Gastrocnemius medialis (tissue), 4 donors: ENCODE measurements at places on chromosomes 12 and 14. TPM values are rescaled to one million over a fixed set of nuclear protein-coding genes. Genes with fewer than 3 reads are reported as not detected.

DNA sequence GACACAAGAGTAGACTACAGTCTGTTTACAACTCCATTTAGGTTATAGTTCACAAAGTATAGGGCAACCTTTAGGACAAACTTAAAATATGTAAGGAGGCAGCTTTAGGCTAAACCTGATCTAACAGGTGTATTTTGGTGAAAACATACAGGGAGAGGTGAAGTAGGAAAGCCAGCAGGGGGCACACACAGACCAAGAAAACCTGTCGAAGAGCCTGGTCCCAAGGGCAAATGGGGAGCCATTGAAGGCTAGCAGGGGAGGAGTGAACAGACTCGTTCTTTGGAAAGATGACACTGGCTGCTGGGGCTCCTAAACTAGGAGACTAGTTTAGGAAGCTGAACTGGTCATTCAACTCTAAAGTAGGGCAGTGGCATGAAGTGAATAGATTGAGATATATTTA lies 138.8 kb upstream of the WSCD2 start:
- no peak overlapping the region for H3K27ac ChIP-seq
- H3K4me1 ChIP-seq, result no peaks in the 10 kb centered on the region
- no peaks in the 10 kb centered on the region for H3K36me3 ChIP-seq
- no peak overlapping the region for H3K4me3 ChIP-seq
- H3K27me3 ChIP-seq, result no peaks in the 10 kb centered on the region

- no peak overlapping the region for H3K4me3 ChIP-seq
- DNase-seq, result no peak
- no peaks in the 10 kb centered on the region for H3K27me3 ChIP-seq
- H3K36me3 ChIP-seq, result no peaks in the 10 kb centered on the region
- no peak overlapping the region for H3K27ac ChIP-seq
Observed at GRCh38 chr12:52525661-52526499, 5.7 kb upstream of the KRT5 start.

Gene GPR132
- 0.07 TPM for total RNA-seq

Gene NEUROD4
- not detected for total RNA-seq

Gene CEBPE
- not detected for total RNA-seq
